ENCODE measurements at places on chromosomes 5 and 9.

GRCh38 chr5:6043491-6044310 lies 334.6 kb downstream of the MED10 start:
- no peak for DNase-seq

DNA sequence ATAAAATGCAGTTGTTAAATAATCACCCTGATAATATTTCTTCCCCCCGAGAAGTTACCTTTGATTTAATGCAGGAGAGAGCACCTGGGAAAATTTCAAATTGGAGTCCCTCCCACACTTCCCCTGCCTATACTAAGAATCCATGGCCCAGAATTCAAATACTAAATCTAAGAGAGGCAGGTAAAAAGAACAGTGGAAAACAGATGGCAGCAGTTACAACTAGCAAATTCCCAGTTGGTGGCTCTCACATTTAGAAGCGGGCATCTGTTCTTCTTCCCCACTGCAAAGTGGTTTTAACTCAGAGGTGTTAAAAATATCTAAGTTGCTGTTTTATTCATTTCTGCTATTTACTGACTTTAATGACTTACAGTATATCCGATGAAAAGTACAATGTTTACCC lies 210.4 kb upstream of the ELAVL2 start:
- DNase-seq, result no peak

DNA sequence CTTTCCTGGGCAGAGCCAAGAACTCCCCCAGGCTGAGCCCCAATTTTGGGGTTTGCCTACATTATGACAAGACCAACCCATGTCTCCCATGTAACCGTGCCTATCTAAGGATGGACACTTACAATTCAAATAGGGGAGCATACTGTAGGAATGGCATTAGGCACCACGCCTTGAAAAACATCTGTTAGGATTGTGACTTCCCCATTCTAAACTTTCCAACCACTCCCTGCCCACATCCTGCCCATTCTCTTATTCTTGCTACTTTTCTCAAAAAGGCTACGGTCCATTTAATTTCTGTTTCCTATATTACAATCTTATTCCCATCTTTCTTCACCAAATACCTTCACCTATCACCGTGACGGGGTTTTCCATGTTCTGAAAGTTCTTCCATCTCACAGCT lies 99.2 kb downstream of the LPAR1 start:
- DNase-seq, result no peak

DNA sequence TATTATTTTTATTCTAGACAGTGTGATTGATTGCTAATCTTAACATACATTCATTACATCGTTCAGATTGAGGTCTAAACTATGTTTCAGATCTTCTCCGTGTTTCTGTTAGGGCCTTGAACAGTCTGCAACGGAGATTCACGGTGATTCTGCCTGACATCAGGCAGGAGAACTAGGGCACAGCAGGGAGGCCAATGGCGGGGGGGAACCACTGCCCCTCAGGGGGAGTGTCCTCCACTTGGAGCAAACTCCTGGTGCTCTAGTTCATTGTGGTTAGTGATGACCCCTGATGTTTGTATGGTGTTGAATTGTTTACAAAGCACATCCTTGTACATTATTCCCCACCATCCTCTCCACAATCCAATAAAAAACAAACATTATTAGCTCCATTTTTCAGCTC lies 173.5 kb downstream of the ZNF608 start:
- DNase-seq, result no peak

GRCh38 chr5:78503958-78504653 lies 143.7 kb downstream of the SCAMP1 start:
- DNase-seq, result no peak

DNA sequence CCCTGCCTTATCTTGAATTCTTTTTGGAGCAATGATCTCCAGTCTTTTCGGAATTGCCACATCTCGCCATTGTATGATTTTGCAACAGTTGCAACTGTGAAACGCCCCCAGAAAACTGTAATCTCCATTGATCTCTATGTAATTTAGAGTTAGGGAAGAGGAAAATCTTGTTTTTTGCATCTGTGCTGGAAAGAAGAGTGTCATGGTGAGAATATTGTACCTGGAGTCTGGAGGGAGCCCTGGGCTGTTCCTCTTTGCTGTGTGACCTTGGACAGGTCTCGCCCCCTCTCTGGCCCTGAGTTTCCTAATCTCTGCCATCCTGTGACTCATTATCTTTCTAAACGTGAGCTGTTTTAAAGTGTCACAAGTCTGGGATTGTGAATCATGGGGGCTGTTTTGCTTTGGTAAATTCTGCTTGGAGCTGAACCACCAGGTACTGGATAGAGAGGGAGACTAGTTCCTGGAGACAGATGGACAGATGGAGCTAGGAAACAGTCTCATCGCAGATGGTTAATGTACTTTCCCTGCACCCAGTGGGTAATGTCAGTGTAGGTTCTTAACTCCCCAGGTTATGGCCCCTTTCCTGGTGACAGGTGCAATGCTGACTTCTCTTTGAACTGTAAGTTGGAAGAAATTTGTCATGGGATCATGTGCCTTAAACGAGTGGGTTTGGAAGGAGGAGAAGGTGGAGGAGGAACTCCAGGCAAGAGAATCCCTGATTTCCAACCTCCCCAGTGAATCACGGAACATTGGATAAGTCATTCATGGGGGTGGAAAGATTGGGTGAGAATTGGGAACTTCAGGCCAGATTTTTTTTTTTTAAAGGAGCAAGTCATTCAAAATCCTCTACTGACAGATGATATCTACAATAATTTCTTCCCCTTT lies 19.6 kb downstream of the PPARGC1B start:
- no peak for DNase-seq

DNA sequence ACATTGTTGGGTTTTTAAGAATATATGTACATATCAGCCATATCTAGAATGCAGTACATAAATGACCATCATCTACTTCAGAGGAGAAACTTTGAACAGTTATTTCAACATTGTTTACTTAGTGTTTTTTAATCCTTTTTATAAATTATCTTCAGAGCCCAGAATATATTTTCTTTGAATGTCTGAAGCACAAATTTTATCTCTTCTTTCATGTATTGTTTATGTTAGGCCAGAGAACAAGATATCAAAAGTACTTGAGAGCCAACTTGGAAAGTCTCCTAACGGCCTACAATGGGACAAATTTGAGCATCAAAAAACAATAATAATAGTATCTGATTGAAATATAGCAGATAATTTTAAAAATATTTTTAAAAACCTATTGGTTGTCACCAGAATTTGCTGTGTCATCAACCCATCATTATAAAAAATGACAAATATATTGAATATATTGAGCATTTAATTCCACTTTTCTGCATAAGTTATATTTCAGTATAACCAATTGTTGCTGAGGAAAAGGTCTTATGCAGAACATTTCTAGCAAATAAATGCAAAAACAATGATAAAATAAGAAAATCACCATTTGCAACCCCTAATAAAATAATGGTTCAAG lies 67.5 kb upstream of the CCNG1 start:
- DNase-seq, result no peak

DNA sequence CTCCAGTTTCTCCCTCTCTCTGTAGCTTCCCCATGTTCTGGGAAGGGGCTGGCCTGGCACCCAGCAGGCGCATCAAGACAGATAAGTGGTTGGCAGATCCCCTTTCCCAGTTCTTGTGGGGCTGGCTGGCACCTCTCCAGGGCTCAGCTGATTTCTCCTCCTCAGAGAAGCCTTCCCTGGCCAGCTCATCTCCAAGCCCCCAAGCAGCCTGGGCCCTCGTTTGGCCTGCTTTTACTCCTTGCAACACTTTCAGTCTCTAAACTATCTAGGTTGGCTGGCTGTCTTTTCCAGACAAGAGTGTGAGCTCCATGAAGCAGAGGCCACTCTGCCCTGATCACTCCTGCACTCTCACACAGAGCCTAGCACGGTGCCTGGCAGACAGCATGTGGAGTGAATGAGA lies 13.5 kb downstream of the MACROH2A1 start:
- no peak for DNase-seq

GRCh38 chr9:129697656-129698253 lies 32.3 kb downstream of the PRRX2 start:
- DNase-seq, result no peak

GRCh38 chr5:181107699-181108098 lies 23.3 kb downstream of the OR2V1 start:
- no peak for DNase-seq

DNA sequence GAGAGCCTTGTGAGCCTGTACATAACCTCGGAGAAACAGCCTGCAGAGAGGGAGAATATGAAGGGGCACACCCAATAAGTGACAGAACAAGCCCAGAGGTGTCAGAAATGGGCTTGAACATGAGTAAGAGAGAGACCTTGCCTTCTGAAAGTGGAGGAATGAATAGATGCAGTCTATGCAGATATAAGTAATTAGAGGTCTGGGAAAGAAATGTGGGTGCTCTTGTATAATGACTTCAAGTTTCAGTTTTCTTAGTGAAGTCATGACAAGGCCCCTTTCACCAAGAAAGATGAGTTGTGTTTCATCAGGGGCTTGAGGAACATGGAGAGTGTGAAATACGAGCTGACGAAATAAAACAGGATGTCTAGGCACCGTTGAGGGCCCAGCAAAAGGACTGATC lies 15.1 kb downstream of the GRAMD2B start:
- DNase-seq, result no peak

DNA sequence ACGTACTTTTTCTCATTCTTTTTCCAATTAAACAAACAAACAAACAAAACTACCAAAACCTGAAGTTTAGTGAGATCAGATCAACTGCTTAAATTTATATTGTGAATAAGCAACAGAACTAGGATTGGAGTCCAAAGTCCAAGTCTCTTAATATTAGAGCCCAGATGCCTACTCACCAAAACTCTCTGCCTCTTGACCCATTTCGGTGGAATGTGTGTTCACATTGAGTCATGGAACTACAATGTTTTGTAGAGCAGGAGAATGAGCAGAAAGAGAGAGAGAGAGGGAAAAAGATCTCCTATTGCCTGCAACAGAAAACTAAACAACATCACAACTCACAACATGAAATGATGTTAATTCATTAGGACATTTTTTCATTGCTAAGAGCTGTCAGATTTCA lies 751.1 kb downstream of the TLR4 start:
- DNase-seq, result no peak

DNA sequence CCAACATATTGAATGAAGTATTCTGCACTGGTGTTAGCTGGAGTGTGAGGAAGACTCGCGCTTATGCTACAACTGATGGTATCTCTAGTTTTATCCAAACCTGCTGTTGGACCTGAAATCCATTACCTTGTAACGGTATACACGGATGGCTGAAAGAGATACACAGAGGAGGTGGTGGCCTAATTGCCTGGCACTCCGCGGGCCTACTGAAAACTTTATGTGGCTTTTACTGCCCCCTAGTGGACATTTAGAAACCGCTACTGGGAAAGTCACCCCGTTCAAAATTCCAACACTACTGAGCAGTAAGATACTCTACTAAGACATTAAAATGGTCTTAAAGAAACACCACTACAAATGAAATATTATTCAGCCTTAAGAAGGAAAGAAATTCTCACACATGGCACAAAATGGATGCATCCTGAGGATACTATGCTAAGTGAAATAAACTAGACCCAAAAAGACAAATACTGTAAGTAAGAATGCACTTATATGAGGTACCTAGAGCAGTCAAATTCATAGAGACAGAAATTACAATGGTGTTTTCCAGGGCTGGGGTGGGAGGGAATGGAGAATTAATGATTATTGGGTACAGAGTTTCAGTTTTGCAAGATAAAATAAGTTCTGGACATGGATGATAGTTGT lies 100.4 kb downstream of the TTLL11 start:
- DNase-seq, result peak; percentile 54

DNA sequence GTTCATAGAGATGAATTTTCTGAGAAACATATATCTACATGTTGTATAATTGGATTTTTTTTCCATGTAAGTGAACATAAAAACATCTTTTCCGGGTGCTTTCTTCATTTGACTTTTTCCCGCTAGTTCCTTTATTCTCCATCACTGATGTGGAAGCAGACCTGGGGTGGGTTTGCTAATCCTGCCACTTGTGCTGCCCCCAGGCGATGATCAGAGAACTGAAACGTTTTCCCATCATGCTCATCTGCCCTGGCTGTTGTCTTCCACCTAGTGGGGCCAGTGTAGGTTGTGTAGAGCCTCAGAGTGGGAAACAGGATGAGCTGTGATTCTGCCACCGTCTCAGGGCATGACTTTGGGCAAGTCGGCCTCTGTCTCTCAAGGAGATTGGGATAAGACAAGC lies 34.2 kb upstream of the TGFBR1 start:
- DNase-seq, result no peak

DNA sequence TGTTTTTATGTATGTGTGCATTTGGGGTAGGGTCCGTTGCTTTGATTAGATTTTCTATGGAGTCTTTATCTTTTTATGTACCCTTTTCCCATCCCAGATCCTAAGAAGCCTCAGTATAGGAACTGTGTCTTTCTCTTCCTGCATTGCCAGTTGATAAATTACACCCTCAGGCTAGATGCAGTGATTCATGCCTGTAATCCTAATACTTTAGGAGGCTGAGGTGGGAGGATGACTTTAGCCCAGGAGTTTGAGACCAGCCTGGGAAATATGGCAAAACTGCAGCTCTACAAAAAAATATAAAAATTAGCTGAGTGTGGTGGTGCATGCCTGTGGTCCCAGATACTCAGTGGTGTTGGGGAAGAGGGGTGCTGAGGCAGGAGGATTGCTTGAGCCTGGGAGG lies 40.2 kb downstream of the NLN start:
- DNase-seq, result no peak

DNA sequence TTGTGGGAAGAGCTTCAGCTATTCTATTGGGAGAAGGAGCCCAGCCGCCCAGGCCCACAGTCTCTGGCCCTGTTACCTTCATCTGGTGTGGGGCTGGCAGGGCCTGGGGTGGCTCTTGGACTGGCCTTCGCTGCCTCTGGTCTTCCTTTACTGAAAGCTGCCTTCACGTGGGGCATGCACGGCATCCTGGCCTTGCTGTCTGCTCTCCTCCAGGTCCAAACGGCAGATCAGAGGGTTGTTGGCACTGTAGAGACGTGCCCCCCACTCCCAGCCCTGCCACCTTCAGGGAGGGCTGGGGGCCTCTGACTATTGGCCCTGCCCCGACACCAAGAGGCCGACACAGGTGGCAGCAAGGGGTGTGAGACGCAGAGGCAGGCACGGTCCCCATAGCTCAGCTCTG lies 291.3 kb upstream of the IRX1 start:
- no peak for DNase-seq

DNA sequence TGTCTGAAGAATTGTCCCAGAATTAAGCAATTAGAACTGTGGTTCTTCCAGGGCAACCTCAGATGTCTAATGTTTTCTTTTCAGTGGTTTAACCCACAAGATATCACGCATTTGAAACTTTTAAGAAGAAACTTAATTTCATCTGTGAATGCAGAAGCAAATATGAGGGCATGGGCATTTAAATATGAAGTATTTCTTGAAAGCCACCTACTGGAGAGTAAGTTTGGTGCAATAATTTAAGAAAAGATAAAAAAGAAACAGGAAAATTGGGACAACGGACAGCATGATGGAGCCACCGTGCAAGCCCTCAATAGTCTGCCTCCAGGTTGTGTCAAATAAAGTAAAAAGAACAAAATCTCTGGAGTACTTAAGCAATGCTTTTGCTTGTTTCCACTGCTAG lies 1.2 kb upstream of the CAPSL start:
- no peak for DNase-seq
